Activated CD4-positive, alpha-beta T cell treated with anti-CD3 and anti-CD28 coated beads for 4 hours (primary cell): ENCODE measurements at places on chromosomes 16 and 17.

GRCh38 chr16:57178196-57178595, 7.6 kb downstream of the PSME3IP1 start:
- no peak for DNase-seq

- DNase-seq, result no peak
Measured at GRCh38 chr16:6446370-6446769, 886.3 kb upstream of the RBFOX1 start.

DNA sequence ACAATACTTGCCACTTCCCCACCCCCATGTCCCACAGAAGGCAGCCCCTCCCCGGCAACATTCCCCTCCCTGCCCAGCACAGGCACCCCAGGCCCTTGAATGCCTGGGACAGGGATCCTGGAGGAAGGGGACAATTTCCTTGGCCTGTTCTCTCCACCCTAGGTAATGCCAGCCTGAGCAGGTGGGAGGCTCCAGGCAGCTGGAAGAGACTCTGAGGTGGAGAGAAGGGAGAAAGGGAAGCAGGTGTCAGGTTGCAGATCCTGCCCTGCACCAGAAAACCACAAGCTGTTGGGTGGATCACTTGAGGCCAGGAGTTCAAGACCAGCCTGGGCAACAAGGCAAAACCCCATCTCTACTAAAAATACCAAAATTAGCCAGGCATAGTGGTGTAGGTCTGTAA, 8.9 kb downstream of the MPP2 start:
- DNase-seq, result no peak

- no peak for DNase-seq
Measured at GRCh38 chr16:88779406-88780141, 5.4 kb downstream of the PIEZO1 start.

GRCh38 chr16:69564845-69565670, 708 bp upstream of the NFAT5 start:
- peak; percentile 4 for DNase-seq

GRCh38 chr16:89476811-89477261, 13.5 kb downstream of the ANKRD11 start:
- no peak for DNase-seq

DNA sequence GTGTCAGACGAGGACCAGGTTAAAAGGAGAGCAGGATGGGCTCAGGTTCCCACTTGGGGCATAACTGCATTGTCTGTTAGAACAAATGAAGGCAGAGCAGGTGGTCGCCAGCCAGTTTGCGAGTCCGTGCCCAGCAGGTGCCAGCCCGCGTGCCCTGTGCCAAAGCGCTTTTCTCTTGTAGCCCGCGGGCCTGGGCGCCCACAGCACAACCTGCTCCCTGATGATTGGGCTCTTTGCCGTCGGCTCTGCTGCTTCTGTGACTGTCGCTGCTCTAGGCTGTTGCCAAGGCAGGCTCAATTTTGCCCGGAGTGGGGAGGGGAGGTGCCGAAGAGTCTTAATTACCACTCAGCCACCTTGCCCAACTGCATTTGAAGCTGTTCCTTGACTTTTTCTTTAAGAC, 21.1 kb downstream of the KNOP1 start:
- DNase-seq, result no peak

DNA sequence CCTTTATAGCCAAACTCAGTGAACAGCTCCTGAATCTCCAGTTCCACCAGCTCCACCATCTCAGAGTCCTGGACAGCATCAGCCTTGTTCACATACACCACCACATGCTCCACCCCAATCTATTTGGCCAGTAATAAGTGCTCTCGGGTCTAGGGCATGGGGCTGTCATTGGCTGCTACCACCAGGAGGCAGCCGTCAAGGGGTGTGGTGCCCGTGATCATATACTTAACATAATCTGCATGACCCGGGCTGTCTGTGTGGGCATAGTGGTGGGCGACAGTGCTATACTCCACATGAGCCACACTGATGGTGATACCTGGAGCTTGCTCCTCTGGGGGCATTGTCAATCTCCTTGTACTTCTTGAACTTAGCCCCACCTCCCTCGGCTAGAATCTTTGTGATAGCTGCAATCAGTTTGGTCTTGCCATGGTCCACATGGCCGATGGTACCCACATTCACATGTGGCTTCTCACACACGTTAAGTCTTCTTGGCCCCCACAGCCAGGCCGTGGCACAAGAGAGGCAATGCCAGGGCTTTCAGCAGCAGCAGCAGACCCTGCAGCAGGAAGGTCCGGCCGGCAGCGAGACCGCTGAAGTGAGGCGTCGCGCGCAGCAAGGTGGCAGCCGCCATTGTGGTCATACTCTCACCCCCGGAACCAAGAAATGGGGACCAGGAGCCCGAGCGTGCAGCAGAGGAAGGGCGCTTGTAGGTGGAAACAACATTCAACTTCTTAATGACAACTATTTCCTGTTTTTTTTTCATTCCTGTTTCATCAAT, 210.3 kb upstream of the WSB1 start:
- DNase-seq, result no peak
